ENCODE measurements at places on chromosomes 3 and 15.

- DNase-seq: no peak
These were observed 34.7 kb downstream of the ARRDC4 start for GRCh38 chr15:97995192-97995591.

DNA sequence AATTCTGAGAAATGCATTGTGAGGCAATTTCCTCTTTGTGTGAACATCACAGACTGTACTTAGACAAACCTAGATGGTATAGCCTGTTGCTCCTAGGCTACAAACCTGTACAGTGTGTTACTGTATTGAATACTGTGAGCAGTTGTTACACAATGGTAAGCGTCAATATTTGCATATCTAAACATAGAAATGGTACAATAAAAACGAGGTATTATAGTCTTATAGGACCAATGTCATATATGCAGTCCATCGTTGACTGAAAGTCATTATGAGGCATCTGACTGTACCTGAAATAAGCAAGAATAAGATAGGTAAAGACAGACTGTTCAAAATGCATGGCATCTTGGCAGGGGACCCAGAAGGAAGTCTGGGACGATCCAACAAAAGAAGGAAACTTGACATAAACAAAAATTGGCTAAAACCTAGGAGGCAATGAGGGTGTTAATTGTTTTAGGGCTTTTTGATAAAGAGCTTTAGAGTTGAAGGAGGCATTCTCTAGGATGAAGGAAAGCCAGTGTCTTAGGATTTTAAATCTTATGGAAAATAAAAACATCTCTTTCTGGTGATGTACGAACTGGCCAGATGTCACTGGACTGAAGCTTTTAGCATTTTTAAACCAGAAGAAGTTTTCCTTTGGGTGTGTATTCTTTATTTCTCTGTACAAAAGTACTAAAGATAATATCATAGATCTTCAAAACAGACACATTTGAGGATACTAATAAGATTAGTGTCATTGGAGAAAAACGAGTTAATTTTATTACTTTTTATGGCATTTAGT is 9.2 kb upstream of the SPRED1 start:
- DNase-seq: no peak

DNA sequence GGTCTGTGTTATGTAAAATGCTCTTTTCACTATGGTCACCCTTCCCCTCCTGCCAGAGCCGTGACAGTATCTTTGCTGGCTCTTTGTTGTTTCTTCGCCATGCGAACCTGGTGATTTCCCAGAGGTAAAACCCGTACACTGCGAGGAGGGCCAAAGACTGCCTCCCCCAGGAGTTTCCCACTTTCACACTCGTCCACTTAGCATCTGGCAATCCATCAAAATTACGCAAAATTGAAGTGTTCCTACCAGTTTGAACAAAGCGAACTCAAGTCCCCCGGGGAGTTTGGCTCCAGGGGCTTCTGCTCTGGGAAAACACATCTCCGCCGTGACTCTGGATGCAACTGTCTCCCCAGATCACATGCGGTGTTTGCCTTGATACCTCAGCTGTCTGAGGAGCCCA is 239.9 kb downstream of the FAM43A start:
- no peak for DNase-seq

DNA sequence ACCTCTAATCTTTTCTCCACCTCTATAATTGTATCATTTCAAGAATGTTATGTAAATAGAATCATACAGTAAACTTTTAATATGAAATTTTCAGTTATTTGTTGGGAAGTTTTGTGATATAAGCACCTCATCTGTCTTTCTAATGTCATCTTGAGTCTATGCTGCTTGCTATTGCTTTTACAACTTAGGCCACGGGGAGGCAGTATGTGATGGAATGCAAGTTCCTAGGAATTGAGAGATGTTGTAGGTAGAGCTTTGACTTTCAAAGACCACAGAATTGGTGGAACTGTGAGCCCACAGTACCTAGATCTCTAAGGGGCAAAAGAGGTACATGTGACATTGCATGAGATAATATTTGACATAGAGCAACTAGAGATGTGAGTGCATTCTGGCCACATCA is 328.3 kb downstream of the MFSD1 start:
- no peak for DNase-seq

GRCh38 chr15:95051861-95052260 is 820.5 kb downstream of the MCTP2 start:
- no peak for DNase-seq

- no peak for DNase-seq
These were observed 47.2 kb downstream of the NMNAT3 start for GRCh38 chr3:139630542-139630941.

GRCh38 chr3:41742121-41742520 is 219.8 kb downstream of the ULK4 start:
- DNase-seq: no peak

DNA sequence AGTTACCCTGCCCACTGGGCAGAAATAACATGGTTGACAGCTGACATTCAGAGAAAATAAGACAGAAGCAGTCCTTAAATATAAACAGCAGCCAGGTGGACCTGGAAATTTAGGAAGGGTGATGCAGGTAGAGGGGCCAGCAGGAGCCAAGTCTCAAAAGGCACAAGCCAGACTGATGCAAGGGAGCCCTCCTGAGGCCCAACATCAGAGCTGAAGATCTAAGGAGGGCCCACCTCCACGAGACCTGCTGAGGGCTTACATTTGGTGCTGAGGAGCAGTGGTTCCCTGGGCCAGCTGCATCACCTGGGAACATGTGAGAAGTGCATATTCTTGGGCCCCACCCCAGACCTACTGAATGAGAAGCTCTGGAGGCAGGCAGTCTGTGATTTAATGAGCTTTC is 105.5 kb upstream of the TRIM42 start:
- DNase-seq: no peak

GRCh38 chr3:4850211-4850927 is 128.9 kb upstream of the BHLHE40 start:
- DNase-seq: no peak

DNA sequence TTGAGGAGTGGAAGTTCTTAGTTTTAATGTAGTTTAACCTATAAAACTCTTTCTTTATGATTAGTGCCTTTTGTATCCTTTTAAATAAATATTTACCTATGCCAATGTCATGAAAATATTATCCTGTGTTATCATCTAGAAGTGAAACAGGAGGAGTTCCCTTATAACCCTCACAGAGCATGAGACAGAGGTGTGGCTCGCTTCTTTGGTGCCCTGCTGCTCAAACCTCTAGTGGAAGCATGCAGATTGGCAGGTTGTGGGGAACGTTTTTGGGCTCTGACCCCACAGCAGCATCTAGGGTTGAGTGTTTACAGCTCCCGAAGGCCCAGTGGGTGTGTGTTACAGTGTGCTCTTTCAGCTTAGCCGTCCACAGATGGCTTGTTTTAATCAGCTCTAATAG is 459.4 kb upstream of the AZI2 start:
- DNase-seq: no peak

DNA sequence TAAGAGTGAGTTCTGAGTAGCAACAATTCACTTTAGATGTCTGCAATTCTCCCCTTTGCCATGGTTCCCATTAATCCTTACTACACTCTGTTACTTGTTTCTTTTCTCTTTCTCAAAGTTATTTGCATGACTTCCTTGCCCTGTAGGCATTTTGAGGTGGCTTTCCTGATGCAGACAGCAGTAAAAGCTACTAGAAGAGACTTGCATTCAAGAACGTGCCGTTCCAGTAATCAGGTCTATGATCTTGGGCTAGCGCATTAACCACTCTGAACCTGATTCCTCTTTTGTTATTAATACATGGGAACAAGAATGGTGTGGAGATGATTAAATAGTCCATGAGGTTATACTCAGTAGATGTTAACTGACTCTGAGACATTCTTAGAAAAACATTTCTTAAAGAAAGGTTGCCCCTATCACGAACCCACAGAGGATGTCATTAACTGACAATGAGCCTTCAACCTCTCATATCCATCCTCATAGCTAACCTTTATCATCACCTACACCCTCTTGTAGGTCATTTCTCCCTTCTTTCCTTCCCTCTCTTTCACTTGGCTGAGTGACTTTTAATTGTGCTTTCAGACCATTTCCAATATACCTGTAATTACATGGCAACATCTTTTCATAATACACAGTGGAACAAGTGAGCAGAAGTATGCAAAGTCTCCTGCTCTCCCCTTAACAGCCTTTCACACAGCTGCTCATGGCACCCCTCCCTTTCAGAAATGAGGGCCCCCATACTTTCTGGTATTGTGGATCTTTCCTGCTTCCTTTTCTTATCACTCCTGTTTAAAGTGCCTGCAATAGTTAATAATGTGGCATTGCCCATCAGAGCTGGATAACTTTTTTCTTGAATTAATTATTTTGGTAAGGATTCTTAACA is 175.9 kb downstream of the CHST2 start:
- DNase-seq: no peak

DNA sequence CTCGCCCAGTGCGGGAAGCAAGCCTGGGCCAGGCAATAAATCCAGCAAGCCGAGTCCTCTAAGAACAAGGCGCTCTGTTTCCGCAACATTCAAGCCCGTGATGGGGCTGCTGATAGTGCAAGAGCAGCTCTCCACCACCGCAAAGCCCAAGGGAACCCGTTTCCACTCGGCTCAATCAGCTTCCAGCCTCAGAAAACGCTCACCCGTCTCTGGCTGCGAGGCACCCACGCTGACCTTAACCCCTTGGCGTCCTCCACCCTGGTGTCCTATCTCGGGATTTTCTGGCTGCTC is 17.8 kb downstream of the SPATA12 start:
- DNase-seq: no peak
